ENCODE measurements at places on chromosomes 1 and 21.

GRCh38 chr1:153231785-153232184, 14.4 kb downstream of the PRR9 start:
- no peak for DNase-seq

DNA sequence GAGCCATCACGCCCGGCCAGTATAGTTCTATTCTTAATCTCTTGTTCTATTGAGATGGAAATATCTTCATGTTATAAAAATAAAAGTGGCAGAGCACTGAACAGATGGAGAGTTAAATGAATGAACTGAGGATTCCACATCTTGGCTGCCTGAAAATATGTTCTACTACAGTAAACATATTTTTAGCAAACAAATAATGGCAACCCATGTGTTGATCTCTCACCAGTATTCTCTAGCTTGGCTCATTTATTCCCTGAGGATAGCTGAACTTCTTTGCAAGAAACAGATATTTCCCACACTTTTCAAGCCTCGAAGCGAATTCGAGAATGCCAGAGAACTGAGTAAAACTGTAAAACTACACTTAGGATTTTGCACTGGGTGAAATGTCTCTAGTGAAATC, 58.9 kb downstream of the DIRAS3 start:
- no peak for DNase-seq

GRCh38 chr1:41072051-41072450, 50.5 kb upstream of the SLFNL1 start:
- DNase-seq = no peak

- no peak for DNase-seq
These were observed 214.1 kb upstream of the L1TD1 start for GRCh38 chr1:61980561-61980960.

- DNase-seq = no peak
These were observed 22.8 kb downstream of the DHRS3 start for GRCh38 chr1:12594966-12595756.

DNA sequence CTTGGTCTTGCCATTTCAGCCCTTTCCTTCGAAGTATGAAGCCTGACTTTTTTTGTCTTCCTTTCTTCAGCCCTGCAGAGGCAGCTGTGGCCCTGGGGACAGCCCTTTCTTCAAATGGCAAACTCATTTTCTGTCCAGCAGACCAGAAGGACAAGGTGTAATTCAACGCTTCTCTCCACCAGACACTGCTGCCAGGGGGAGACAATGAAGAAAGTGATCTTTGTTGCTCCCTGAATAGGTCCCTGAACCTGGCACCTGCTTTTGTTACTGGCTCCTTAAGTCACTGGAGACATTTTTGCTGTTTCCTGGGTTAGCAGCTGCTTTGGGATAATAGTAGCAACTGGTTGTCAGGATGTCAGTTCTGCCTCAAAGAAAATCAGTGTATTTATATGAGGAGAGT, 50.8 kb upstream of the MACF1 start:
- DNase-seq = no peak

GRCh38 chr1:180157576-180158057, 2.9 kb downstream of the QSOX1 start:
- DNase-seq = no peak

- DNase-seq = no peak
These were observed 19.7 kb downstream of the MRPS6 start for GRCh38 chr21:34093083-34093482.

DNA sequence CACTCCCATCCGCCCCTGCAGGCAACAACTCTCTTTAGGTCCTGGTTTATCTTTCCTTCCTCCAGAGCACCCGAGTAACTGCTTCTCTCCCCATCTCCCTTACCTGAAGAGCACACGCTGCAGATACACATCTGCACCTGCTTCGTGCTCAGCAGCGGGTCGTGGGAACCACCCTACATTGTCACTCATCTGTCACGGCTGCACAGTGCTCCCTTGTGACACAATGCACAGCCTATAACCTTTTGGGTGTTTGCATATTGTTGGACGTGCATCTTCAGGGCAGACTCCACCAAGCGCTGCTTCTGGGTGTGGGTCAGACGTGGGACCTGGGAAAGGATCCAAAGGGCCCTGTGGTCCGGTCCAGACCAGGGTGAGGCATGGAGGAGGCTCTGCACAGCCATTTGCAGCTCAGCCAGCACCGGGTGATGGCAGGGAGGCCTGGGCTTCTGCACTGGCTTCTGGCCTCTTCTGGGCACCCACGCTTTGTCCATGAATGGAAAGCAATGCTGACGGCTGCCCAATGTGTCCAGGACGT, 42.5 kb downstream of the WDR4 start:
- DNase-seq = no peak

DNA sequence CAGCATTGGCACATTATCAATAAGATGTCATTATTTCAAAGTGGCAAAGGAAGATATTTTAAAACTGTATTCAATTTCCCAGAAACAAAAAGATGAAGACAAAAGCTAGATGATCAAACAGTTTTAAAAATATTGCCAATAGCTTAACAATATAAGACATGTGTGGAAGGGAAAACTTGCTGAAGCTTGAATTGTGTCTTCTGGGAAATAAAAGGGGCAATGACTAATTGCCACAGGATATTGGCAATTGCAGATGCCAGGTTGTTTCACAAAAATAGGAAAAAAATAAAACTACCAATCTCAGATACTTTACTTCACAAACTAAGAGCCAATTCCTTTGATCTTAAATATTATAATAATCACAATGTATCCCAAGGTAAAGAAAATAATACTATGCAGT, 679.8 kb upstream of the ADAMTS5 start:
- DNase-seq = no peak

GRCh38 chr1:202376247-202376646, 27.7 kb downstream of the PPP1R12B start:
- no peak for DNase-seq

- DNase-seq = no peak
These were observed 2.8 kb upstream of the ACTL8 start for GRCh38 chr1:17752356-17752755.

- DNase-seq = no peak
These were observed 43.9 kb upstream of the TSPEAR start for GRCh38 chr21:44755227-44755626.

- DNase-seq = no peak
These were observed 4.9 kb downstream of the PBX1 start for GRCh38 chr1:164563721-164564360.

- DNase-seq = no peak
These were observed 61.2 kb downstream of the NUP210L start for GRCh38 chr1:154093699-154094098.

- no peak for DNase-seq
These were observed 274.0 kb upstream of the ADAMTS5 start for GRCh38 chr21:27240839-27241238.

GRCh38 chr1:47709019-47709871, 271.4 kb downstream of the FOXD2 start:
- no peak for DNase-seq

DNA sequence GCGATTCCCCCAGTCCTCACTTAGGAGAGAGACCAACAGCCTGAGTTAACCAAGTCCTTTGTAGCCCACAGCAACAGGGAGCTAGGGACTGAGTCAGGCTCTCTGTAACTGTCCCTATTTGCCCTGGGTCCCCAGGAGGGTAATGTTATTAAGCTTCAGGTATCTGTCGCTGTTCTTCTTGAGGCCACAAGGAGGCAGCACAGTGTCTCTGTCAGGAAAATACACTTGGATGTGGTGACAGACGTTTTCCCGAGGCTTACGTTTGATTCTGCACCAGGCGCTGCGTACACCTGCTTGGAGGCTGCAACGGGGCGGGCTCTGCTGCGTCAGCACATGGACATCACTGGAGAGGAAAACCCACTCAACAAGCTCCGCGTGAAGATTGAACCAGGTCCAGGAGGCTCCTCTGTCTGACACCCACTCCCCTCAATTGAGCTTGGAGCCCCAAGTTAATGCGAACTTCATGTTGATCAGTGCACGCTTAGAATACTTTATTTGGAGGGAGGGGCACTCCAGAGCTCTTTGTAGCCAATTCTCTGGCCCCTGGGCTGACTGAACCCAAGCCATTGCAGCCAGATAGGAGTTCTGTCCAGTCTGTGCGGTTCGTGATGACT, 10.7 kb upstream of the ELF3 start:
- DNase-seq = no peak

GRCh38 chr1:187079330-187079729, 250.6 kb downstream of the PLA2G4A start:
- no peak for DNase-seq

DNA sequence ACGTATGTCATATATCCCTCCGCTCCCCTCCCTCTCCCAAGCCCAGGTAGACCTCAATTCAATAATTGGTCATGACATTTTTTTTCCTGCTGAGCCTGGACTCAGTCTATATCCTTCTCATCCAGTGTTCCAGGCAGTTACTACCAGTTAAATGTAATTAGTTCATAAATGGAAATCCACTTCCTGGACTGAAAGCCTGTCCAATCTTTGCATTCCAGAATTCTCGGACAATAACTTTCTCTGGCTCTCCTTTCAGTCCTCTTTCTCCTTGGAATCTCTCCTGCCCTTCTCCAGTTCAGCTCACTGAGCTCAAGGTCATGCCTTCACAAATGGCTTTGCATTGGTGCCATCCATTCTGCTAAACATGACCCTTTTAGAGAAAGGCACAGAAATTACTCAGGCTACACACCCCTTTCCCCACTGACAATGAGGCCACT, 34.8 kb downstream of the VWA5B1 start:
- DNase-seq = no peak

- no peak for DNase-seq
These were observed 37.1 kb downstream of the CCN1 start for GRCh38 chr1:85617633-85618100.

- no peak for DNase-seq
These were observed at the start of gene HTR1D for GRCh38 chr1:23217421-23218115. Gene HTR1D (minus strand): TSS chr1:23217502. CDS start chr1:23194219, 23,283 bp downstream.

GRCh38 chr1:168803806-168804510, 75.0 kb upstream of the DPT start:
- DNase-seq = no peak

DNA sequence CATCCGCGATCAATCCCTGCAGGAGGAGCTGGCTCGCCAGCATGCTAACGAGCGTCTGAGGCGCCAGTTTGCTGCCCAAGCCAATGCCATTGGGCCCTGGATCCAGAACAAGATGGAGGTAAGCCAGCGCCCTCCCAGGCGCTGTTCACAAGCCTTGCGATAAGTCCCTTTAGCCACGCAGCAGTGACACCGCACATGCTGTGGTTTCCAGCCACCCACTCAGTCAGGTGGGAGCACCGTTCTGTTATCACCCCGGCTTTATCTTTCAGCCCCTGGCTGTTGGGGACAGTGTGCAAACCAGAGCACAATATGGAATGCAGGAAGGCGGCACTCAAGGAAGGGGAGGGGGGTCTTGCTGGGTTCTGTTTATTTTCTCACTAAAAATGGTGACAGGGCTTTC, 41.1 kb upstream of the MTR start:
- DNase-seq = no peak

- no peak for DNase-seq
These were observed 109.4 kb downstream of the RGL1 start for GRCh38 chr1:183914276-183914675.

GRCh38 chr21:42375506-42375905, 9.2 kb upstream of the TFF1 start:
- DNase-seq = no peak

DNA sequence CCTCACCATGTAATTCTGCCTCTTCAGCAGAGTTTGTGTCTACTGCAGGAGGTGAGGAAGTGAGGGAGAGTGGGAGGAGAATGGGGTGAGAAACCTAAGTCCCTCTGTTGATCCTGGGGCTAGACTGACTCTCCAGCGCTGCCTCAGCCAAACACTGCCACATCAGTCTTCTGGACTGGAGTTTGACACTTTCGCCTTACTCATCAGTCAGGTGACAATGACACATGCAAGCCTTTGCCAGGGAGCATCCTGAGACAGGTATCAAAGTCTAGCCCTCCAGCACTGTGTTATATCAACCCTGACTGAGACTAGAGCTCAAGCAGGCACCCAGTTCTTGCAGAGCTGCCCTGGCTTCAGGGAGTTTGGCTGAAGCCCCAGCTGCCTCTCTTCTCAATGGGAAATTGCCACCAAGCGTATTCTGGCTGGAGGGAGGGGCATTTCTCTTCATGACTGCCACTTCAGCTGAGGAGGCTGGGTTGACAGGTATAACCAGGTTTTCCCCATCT, 33.3 kb upstream of the SUCO start:
- DNase-seq = no peak

- no peak for DNase-seq
These were observed 49.8 kb downstream of the TPR start for GRCh38 chr1:186325239-186325638.

DNA sequence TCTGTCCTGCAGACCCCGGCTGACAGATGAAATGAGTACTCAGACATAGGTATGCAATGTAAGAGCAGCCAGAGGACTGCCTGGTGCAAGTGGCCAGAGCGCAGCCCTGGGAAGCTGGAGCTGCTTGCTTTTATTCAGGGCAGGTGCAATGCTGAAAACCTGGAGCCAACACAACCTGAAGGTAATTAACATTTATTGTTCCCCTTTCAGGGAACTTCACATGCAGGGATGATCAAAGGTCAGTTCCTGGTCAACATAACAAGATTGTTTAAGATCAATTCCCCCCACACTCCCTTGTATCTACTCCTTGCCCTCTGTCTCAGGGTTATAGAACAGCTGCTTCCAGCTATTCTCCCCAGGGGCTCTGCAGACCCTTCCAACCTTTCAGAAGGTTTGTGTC, 48.7 kb upstream of the PRELP start:
- no peak for DNase-seq

DNA sequence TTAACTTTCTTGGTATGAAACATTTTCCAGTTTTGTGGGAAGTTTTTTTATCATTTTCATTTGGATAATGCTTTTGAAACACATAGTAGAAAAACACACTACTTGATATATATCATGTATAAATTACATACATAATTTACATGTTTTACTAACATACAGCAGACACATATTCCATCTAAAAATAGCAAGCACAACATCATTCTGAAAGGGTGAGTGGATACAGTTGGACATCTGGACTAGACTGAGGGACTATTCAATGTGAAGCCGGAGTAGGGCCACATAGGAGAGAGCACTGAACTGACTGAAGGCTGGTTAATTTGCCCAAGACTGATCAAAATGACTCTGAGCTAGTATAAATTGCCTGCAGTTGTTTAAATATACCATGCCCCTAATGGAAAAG, 11.7 kb downstream of the CDKN2C start:
- no peak for DNase-seq

GRCh38 chr1:37020653-37021277, 13.6 kb downstream of the GRIK3 start:
- DNase-seq = no peak

GRCh38 chr1:94011709-94012595, 102.7 kb upstream of the GCLM start:
- DNase-seq = no peak

DNA sequence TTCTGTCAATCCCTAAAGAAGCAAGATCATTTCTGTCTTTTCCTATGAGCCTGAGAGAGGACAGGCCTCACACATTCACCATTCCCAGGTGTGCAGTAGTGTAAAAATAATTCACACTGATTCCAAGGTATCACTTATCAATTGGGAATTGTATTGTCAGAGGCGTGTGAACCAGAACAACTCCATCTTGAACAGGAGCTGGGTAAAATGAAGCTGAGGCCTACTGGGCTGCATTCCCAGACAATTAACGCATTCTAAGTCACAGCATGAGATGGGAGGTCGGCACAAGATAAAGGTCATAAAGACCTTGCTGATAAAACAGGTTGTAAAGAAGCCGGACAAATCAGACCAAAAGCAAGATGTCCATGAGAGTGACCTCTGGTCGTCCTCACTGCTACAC, 239.2 kb downstream of the SMYD3 start:
- no peak for DNase-seq
